ENCODE measurements at places on chromosomes 4 and X.

GRCh38 chr4:43496188-43496587 is 603.7 kb downstream of the GRXCR1 start:
- DNase-seq, result peak; percentile 2

- peak; percentile 15 for DNase-seq
These were observed 808 bp downstream of the PRDM5 start for GRCh38 chr4:120921456-120922380.

DNA sequence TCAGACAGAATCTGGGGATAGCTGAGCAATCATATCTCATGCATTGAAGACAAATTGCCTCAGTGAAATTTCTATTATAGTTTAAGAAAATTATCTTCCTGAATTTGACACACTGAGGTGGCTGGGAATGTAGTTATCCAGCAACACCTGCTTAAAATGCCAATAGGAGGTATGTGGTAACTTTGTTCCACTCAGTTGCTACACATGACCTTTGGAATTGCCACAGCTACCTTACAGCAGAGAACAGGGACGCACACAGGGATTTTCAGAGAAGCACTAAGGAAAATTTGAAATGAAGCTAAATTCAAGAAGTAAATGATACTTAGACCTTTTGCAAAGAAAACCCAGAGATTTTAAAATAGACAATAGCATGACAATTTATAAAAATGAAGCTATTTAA is 264.6 kb downstream of the IL1RAPL1 start:
- no peak for DNase-seq

GRCh38 chr4:37524267-37524666 is 161.9 kb downstream of the RELL1 start:
- no peak for DNase-seq

All from hematopoietic multipotent progenitor cell (in vitro differentiated cells).